IgD-negative memory B cell (primary cell): ENCODE measurements at places on chromosomes 1 and 21. TPM values are rescaled to one million over a fixed set of nuclear protein-coding genes. Genes with fewer than 3 reads are reported as not detected.

FOXO6 gene
- not detected for polyA plus RNA-seq

PLEKHG5 gene
- not detected for polyA plus RNA-seq

JMJD4 gene
- polyA plus RNA-seq, result 29.3 TPM

RGS1 gene
- 119 TPM for polyA plus RNA-seq

CCNL2 gene
- polyA plus RNA-seq, result 39.8 TPM

RAB42 gene
- not detected for polyA plus RNA-seq

LRRC3 gene
- 0.14 TPM for polyA plus RNA-seq

ATP6V1G3 gene
- not detected for polyA plus RNA-seq

IL10 gene
- 0.56 TPM for polyA plus RNA-seq

C8B gene
- not detected for polyA plus RNA-seq

HTR6 gene
- polyA plus RNA-seq, result not detected

TTC3 gene
- polyA plus RNA-seq, result 82.7 TPM

KIF21B gene
- polyA plus RNA-seq, result 5.6 TPM

IFNLR1 gene
- polyA plus RNA-seq, result 11.5 TPM

GUCA2B gene
- not detected for polyA plus RNA-seq

ADAMTS5 gene
- polyA plus RNA-seq, result not detected

C1orf185 gene
- not detected for polyA plus RNA-seq

ZSCAN20 gene
- polyA plus RNA-seq, result 0.45 TPM

VSIG8 gene
- not detected for polyA plus RNA-seq

EFNA4 gene
- polyA plus RNA-seq, result 8.5 TPM

GPR52 gene
- not detected for polyA plus RNA-seq

C1orf74 gene
- 0.78 TPM for polyA plus RNA-seq

TAL1 gene
- 0.19 TPM for polyA plus RNA-seq

BEST4 gene
- polyA plus RNA-seq, result 0.94 TPM

SLC44A3 gene
- polyA plus RNA-seq, result not detected

FCRL6 gene
- 2.1 TPM for polyA plus RNA-seq

NKAIN1 gene
- not detected for polyA plus RNA-seq

OR2L2 gene
- polyA plus RNA-seq, result not detected

TMPRSS15 gene
- not detected for polyA plus RNA-seq
